Prostate gland (tissue), 2 donors: ENCODE measurements at places on chromosomes 6 and 20.

DNA sequence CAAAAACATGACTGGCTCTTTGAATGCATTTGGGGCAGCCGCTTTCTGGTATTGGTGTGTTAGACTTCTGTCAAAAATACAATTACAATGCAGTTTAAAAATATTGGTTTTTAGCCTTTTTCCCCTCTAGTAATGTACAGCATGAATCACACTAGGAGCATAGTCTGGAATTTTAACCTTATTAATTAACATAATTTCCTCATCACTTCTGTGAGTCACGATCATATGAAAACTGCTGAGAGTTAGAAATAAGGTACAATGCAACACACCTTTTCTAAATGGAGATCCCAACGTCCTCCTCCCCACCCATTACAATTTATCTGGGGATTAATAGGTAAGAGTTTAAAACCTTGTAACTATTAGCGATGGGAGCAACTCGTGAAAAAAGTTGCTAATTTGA, 297.1 kb upstream of the RIMS1 start:
- no peak overlapping the region for H3K4me3 ChIP-seq
- no peak overlapping the region for H3K27ac ChIP-seq
- no peaks in the 10 kb centered on the region for H3K4me1 ChIP-seq

- H3K27ac ChIP-seq, result no peak overlapping the region
- H3K4me3 ChIP-seq, result no peak overlapping the region
- no peaks in the 10 kb centered on the region for H3K4me1 ChIP-seq
- H3K27me3 ChIP-seq, result no peaks in the 10 kb centered on the region
- H3K36me3 ChIP-seq, result no peaks in the 10 kb centered on the region
- DNase-seq, result no peak
Observed at GRCh38 chr20:53898556-53898931, 171.8 kb downstream of the BCAS1 start.

- DNase-seq, result no peak
- no peaks in the 10 kb centered on the region for H3K4me1 ChIP-seq
- H3K4me3 ChIP-seq, result no peak overlapping the region
- no peak overlapping the region for H3K27ac ChIP-seq
Observed at GRCh38 chr6:33967966-33968724, 164.3 kb upstream of the MLN start.

DNA sequence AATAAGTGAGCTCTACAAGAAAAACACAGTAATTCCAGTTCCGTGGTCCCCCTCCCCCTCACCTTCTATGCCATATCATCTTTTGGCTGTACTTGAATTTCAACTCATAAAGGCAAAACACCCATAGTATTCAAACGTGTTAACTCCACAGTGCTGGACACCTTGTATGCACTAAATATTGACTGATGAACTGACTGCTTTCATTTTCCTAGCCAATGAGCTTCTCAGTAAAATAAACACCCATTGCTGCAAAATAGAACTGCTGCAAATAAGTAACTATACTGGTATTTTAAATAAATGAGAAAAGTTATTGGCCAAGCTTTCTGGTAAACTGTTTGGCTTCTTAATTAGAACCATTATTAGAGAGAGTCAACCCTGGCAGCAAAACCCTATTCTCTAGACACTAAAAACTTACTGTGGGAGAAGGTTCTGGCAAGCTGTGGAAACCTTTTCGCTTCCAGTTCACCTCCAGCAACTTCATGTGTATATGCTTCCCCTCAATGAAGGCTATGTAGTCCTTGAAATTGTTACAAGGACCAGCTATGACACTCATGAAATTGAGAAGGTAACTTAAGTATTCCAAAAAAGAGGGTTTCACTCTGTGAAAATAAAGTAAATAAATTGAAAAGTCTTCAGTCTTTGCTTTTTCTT, 86.0 kb downstream of the MBOAT1 start:
- H3K4me3 ChIP-seq, result no peak overlapping the region
- DNase-seq, result peak; percentile 10
- H3K27me3 ChIP-seq, result no peaks in the 10 kb centered on the region
- no peaks in the 10 kb centered on the region for H3K36me3 ChIP-seq
- peak overlapping the region; percentile 39 for H3K27ac ChIP-seq

DNA sequence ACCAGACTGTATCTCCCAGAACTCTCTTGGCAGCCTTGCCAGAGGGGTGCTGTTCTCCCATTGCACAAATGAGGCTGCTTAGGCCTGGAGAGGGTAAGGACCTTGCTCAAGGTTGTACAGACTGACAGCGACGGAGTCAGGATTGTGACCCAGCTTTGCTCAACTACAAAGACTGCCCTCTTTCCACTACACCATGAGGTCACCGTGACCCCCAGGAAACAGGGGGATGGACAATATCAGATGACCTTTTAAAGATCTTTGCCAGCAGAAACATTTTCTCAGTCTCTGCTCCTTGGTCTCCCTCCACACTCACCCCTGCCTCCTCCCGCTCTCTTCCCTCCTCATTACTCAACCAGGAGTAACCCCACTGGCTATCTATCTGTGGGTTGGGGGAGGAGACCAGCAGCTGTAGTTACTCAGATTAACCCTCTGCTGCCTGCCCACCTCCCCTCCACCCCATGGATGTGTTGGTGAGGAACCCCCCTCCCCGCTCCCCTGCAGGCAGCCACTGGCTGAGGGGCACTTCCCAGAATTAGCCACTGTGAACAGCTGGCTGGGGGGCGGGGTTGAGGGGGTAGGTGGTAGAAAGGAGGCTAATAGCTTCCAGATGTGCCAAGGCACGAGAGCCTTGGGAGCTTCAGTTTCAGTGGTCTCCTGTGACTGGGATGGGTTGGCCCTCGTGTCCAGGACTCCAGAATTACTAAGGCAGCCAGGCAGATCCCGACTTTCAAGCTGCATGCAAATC, 26.9 kb upstream of the MRPS18A start:
- H3K36me3 ChIP-seq, result no peaks in the 10 kb centered on the region
- no peak overlapping the region for H3K27ac ChIP-seq
- H3K27me3 ChIP-seq, result no peaks in the 10 kb centered on the region
- DNase-seq, result no peak

DNA sequence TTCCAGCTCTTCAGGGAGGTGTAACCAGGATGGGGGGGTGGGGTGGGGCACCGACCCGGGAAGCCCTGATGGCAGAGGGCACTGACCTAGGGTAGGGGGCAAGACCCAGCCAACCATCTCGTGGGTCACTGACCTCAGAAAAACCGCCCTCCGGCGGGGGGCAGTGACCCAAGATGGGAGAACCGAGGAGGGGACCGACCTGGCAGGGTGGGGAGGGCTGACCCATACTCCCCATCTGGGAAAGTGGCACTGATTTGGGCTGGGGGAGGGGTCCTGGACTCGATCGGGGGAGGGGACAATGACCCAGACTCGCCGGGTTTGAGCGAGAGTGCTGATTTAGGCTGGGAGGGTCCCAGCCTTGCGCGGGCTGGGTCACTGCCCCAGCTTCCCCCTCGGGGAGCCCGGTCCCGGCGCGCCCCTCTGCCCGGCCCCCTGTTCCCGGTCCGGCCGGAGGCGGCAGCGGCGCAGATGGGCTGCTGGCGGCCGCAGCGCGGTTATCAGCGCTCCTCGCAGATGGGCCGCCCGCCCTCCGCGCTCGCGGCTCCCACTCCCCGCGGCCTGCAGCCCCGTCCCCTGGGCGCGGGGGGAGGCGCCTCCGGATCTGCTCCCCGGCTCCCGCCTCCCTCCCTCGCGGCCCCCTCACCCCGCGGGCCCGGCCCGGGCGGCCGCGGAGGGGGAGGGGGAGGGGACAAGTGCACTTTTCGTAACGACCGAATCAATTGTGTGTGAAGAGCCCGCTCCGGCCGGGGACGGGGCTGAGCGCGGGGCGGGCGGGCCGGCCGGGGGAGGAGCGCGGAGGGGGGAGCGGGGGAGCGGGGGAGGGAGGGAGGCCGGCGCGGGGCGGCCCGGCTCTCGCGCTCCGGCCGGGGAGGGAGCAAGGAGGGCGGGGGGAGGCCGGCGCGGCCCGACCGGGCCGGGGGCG, 2.2 kb downstream of the NOL4L start:
- H3K4me3 ChIP-seq, result peak overlapping the region; percentile 54
- H3K4me1 ChIP-seq, result no peaks in the 10 kb centered on the region
- no peaks in the 10 kb centered on the region for H3K27me3 ChIP-seq
- no peak for DNase-seq

DNA sequence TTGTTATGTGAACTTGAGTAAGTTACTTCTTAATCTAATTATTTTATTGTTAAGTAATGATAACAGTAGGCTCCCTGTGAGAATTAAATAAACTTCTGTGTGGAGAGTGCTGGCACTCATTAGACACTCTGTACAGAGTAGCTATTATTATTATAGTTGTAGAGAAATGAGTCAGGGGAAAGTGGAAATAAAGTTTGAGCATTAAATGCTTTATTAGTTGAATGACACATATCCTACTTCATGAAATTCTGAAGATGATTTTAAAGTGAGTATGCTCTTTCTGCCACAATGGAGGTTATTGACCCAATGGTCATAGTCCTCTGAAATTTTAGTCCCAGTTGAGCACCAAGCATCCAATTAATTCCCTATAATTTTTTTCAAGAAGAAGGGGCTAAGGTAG, 5.9 kb downstream of the ECI2 start:
- peaks cover 4% of the 10 kb centered on the region for H3K36me3 ChIP-seq
- no peak overlapping the region for H3K27ac ChIP-seq
- no peak overlapping the region for H3K4me3 ChIP-seq

- no peak overlapping the region for H3K27ac ChIP-seq
- no peak overlapping the region for H3K4me3 ChIP-seq
- H3K27me3 ChIP-seq, result no peaks in the 10 kb centered on the region
- no peaks in the 10 kb centered on the region for H3K4me1 ChIP-seq
- no peaks in the 10 kb centered on the region for H3K36me3 ChIP-seq
Observed at GRCh38 chr6:45599053-45599452, 221.3 kb upstream of the SUPT3H start.

GRCh38 chr20:31746068-31746878, 7.2 kb downstream of the TPX2 start:
- H3K4me1 ChIP-seq, result no peaks in the 10 kb centered on the region
- H3K27ac ChIP-seq, result no peak overlapping the region
- no peak for DNase-seq
- H3K4me3 ChIP-seq, result no peak overlapping the region
- H3K36me3 ChIP-seq, result no peaks in the 10 kb centered on the region

GRCh38 chr6:155549028-155549798, 93.6 kb upstream of the NOX3 start:
- no peak overlapping the region for H3K27ac ChIP-seq
- H3K4me1 ChIP-seq, result no peaks in the 10 kb centered on the region
- H3K36me3 ChIP-seq, result no peaks in the 10 kb centered on the region
- no peaks in the 10 kb centered on the region for H3K27me3 ChIP-seq

- no peak for DNase-seq
- H3K4me3 ChIP-seq, result no peak overlapping the region
- no peaks in the 10 kb centered on the region for H3K4me1 ChIP-seq
- no peaks in the 10 kb centered on the region for H3K36me3 ChIP-seq
- no peak overlapping the region for H3K27ac ChIP-seq
Observed at GRCh38 chr6:40407239-40407638, 179.9 kb downstream of the LRFN2 start.

GRCh38 chr20:9179193-9179802, 110.4 kb downstream of the PLCB4 start:
- no peak overlapping the region for H3K4me3 ChIP-seq
- no peaks in the 10 kb centered on the region for H3K27me3 ChIP-seq
- no peaks in the 10 kb centered on the region for H3K36me3 ChIP-seq
- H3K4me1 ChIP-seq, result no peaks in the 10 kb centered on the region
- H3K27ac ChIP-seq, result no peak overlapping the region

- no peaks in the 10 kb centered on the region for H3K4me1 ChIP-seq
- no peaks in the 10 kb centered on the region for H3K27me3 ChIP-seq
- H3K27ac ChIP-seq, result no peak overlapping the region
- no peak for DNase-seq
- H3K36me3 ChIP-seq, result no peaks in the 10 kb centered on the region
Observed at GRCh38 chr20:54525916-54526590, 50.7 kb downstream of the DOK5 start.

- H3K4me3 ChIP-seq, result no peak overlapping the region
- H3K27ac ChIP-seq, result no peak overlapping the region
- H3K36me3 ChIP-seq, result no peaks in the 10 kb centered on the region
- H3K27me3 ChIP-seq, result no peaks in the 10 kb centered on the region
Observed at GRCh38 chr6:130138909-130139242, 83.9 kb downstream of the SAMD3 start.

DNA sequence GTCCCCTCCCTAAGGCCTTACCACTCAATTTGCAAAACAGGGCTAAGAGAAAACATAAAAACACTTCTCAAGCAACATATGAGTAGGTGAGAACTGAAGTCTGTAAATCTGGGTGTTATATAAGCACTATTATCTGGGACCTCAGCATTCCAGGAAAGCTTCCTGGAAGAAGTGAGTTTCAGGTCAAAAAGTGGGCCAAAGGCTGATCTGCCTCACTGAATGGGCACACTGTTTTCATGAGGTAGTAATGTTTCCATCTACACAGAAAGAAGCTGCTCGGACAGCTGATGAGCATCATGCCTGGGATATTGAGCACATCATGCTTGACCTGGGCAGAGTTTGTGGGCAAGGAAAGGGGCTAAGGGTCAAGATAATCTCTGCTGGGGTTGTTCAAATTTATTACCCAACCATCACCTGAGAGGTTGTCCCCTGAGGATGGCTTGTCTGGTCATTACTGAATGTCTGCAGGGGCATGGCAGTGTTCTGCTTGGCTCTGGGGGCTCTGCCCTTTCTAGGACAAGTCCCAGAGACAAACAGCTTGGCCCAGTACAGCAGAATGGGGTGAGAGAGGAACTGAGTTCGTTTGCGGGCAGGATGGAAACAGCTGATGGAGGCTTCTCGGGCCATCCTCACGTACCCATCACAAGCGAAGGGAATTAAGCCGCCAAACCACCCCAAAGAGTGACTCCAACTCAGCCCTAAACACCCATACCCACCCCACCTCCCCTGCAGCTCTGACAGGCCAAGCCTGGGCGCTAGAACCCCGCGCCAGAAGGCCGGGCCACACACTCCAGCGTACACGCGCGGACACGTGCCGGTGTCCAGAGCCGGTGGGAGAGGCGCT, 1.2 kb upstream of the SYNJ2 start:
- no peak for DNase-seq
- H3K36me3 ChIP-seq, result no peaks in the 10 kb centered on the region
- no peak overlapping the region for H3K4me3 ChIP-seq
- H3K27ac ChIP-seq, result peak overlapping the region; percentile 89
- no peaks in the 10 kb centered on the region for H3K27me3 ChIP-seq
